Inflammatory macrophage treated with lipopolysaccharide for 4 hours (primary cell): ENCODE measurements at places on chromosomes 3 and 15.

- no peak for DNase-seq
Measured at GRCh38 chr15:28289694-28290463, 32.1 kb downstream of the HERC2 start.

- DNase-seq: no peak
Measured at GRCh38 chr3:146162561-146162960, 1.6 kb upstream of the PLOD2 start.

- DNase-seq: no peak
Measured at GRCh38 chr3:26193558-26193957, 403.7 kb downstream of the OXSM start.

GRCh38 chr3:52136513-52136912 lies 17.7 kb downstream of the POC1A start:
- no peak for DNase-seq

DNA sequence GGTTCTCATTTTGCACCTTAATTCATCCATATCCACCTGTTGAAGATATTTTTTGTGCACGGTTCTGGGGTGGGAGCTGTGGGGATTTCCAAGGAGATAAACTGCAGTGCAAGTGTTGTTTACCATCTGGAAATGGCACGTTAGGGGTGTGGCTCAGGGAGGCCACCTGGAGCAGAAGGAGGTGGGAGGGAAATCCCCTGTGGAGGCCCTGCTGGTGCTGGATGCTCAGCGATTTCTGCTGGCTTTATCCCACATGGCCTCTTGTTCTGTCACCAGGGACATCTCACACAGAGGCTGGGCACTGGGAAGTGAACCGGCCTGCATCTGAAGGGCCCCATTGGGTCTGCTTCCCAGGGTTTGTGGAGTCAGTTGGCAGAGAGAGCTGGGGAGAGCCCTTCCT lies 24.3 kb downstream of the TRPM1 start:
- no peak for DNase-seq

GRCh38 chr15:68997930-68998777 lies 16.3 kb upstream of the NOX5 start:
- no peak for DNase-seq

GRCh38 chr15:48459571-48460442 lies 128.6 kb downstream of the DUT start:
- no peak for DNase-seq

- DNase-seq: no peak
Measured at GRCh38 chr15:89569090-89569745, 6.1 kb upstream of the TICRR start.

DNA sequence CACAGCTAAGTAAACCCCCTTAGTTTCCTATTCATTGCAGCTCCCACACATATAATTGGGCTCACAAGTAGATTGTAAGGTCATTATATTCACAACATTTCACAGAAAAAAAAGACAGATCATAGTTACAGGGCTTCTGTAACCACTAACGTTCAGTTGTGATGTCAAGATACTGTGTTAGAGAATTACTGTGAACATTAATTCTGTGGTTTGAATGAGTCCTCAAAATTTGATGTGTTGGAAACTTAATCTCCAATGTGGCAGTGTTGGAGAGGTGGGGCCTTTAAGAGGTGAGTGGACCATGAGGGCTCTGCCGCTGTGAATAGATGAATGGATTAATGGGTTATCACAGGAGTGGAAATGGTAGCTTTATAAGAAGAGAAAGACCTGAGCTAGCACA lies 21.3 kb downstream of the GRK7 start:
- DNase-seq: no peak

DNA sequence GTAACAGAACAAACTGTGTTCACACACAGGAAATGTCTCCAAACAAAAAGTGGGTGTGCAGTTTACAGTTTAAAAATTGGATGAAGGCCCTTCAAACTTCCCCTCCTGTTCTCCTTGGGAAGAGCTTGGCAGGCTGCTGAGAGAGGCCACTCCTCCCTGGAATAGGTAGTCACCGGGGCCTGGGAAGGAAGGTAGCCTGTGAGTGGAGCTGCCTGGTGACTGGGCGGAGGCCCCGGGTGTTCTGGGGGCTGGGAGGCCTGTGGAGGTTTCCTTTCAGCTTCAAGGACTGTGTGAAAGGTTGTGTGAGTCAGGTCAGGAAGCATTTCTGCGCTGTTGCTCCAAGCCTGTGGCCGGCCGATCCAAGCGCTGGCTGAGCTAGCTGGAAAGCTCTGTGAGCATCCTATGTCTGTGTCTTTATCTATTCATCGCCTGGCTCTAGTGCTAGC lies 14.1 kb downstream of the SLCO3A1 start:
- DNase-seq: peak; percentile 56

DNA sequence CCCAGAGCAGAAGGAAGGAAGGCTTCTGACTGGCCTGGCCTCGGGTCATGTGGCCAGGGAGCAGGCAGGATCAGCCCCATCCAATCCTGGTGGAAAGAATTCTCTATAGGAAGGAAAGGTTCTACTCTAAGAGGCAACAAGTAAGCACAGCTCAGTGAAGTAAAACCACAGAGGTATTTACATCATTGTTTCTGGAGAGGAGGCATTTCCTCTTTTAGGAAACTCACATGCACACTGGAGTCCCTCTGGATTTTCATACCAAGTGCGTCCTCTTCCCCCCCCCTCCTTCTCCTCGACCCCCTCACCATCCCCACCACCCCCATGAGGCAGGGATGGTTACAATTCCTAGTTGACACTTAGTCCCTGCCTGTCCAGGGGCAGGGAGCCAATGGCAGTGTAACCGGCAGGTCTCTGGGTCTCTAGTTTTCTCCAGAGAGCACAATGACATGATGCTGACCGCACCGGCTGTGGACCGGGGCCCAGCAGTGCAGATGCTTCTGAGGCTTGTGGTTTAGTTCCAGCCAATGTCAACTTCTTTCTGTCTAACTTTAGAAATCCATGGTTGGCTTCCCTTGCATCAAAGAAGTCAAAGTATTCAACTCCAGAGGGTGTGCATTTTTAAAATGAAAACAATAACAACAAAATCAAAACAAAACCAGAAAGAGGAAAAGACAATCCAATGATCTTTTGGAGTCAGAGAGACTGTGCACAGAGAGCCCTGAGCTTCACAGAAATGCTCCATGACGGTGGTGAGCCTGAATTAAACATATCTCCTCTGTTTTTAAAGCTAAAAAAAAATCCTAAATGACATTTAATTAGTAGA lies 230.3 kb upstream of the TLE3 start:
- peak; percentile 54 for DNase-seq

DNA sequence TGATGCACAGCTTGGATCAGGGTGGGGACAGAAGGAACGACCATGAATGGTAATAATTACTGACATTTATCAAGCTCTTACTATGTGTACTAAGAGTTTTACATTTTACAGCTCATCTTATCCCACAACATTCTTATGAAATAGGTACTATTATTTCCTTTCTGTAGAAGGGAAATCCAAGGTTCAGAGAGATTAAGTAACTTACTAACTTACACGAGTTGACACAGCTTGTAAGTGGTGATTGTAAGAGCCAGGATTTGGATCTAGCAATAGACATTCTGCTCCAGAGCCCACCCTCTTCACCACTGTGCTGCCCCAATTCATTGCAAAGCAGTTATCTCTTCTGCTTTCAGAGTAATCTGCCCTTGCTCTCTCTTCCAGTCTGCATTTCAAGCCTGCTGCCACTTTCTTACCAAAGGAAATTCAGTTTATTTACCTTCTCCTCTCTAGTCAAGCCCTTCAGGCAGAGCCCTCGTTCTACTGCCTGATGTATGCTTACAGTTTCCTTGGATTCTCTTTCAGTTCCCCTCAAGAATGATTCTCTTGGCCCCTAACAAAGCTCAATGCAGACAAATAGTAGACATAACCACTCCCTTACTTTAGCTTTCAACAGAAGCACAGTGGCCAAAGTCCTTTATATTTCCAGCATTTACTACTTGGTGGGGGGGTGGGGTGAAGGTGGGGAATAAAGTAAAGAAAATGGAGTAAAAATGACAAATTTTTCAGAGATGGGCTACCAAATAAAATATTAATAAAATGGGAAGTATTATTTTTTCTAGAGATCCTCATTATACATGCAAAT lies 65.8 kb downstream of the ATP8B4 start:
- DNase-seq: peak; percentile 55

DNA sequence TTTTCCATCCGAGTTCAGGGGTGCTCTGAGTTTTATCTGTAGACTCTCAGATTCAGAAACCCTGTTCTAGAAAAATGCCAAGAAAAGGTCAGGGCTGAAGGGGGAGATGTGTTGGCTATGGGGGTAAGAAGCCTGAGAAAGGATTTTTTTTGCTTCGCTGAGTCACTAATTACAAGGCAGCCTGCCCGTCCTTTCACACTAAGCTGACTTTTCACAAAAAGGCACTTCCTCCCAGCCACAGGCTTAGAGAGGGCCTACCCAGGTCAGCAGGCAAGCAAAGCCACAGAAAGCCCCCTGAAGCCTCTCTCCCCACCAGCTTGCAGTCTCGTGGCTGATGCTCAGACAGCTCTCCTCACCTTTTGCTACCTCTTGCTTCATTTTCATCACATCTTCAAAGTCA lies 192.6 kb upstream of the PRICKLE2 start:
- DNase-seq: no peak
